Bronchus fibroblast of lung (primary cell): ENCODE measurements at places on chromosomes 7 and 10. TPM values are rescaled to one million over a fixed set of nuclear protein-coding genes. Genes with fewer than 3 reads are reported as not detected.

Gene C10orf105
- not detected in 2 replicates for total RNA-seq

Gene PIK3CG
- total RNA-seq, result not detected in 2 replicates

Gene NYAP1
- total RNA-seq, result 1.8 and 3.9 TPM in 2 replicates

Gene FAM185A
- 5.5 and 6.2 TPM in 2 replicates for total RNA-seq

Gene CACNB2
- total RNA-seq, result 2.2 and 2.7 TPM in 2 replicates
